NCI-H2029 (cell line): ENCODE measurements at places on chromosomes 7 and 10.
A peak's percentile ranks its signal among the peaks of the same experiment; 100 is the strongest.

DNA sequence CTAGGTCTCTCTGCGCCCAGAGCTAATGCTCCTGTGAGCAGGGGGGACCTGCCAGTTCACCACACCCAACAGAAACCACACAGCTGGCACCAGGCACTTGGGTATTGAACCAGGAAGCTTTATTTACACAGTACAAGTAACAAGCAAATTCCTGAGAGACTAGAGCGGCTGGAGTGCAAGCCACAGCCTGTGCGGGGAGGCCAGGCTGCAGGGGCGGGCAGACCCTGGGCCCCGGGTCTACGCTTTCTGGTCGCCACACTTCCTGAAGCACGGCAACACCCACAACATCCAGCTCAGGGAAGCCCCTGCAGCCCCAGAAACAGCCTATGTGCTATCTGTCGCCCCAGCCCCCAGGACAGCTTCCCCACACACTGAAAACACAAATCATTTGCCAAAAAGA lies 125.0 kb downstream of the FAM53B start:
- DNase-seq: no peak

DNA sequence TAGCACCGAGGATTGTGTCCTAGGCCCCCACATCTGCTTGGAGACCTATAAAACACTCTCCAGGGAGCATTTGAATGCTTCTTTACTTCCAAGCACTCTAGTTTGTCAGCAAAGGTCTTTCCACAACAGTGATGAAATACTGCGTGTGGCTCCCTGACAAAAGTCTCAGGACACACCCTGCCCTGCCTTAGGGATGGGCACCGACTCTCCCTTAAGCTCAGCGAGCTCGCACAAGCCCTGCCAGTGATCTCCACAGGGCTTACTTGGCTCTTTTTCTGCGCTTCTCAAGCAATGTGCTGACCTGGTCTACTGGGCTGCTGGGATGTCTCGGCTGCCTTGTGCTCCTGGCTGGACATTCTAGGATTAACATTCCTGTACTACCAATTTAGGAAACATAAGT lies 84.3 kb upstream of the MPP7 start:
- DNase-seq: no peak

- DNase-seq: no peak
These were observed 39.9 kb upstream of the SORCS3 start for GRCh38 chr10:104601166-104601565.

DNA sequence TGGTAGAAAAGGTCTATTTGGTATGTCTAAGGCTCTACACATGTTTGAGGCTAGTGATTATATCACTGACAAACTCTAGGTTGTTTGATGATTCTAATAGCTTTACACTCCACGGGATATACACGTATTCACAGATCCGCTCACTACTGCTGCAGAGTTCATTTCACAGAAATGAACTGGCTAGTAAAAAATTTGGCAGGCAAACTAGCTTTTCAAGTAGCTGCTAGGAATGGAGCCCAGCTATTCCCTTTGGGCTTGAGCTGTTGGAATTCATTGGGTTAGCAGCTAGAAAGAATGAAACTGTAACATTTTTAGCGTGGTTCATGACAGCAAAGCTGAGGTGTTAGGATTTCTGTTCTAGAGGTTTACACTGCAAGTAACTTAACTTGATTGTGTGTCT lies 37.6 kb downstream of the R3HCC1L start:
- DNase-seq: no peak

GRCh38 chr7:28296571-28297483 lies 115.5 kb upstream of the CREB5 start:
- DNase-seq: peak; percentile 22

DNA sequence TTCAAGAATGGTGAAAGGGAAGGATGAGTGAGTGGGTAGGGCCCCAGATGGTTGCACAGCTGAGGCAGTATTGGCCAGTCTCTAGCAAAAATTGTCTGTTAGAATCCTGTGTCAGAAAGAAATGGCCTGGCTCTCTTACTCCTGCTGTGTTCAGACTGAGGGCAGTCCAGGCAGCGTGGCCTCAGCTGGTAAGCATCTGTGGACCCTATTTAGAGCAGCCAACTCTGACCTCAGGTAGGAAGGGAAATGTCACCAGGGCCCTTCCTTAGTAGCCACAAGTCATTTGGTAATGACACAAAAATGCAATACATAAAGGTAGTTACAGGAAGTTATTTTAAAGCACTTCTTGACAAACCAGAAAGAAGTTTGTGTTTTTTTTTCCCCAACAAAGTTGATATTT lies 1194.7 kb downstream of the CNTNAP2 start:
- no peak for DNase-seq

DNA sequence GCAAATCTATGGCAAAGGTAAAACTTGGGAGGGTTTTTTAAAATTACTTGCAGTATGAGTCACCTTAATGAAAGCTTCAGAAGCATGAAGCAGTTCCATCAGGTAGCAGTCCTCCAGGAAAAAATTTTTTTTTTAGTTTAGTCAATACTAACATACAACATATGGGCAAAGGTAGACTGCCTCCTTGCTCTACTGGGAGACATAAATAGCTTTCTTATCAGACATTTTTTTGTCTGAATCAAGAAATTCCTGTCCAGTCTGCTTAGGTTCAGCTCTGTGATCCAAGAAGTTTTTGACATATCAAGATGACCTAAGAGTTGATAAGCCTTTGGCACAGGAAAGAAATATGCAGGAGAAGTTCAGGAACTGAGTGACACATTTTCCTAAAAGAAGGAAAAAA lies 171.5 kb upstream of the TCF7L2 start:
- DNase-seq: no peak

- DNase-seq: peak; percentile 16
These were observed 212.8 kb downstream of the ADARB2 start for GRCh38 chr10:1524540-1524939.

DNA sequence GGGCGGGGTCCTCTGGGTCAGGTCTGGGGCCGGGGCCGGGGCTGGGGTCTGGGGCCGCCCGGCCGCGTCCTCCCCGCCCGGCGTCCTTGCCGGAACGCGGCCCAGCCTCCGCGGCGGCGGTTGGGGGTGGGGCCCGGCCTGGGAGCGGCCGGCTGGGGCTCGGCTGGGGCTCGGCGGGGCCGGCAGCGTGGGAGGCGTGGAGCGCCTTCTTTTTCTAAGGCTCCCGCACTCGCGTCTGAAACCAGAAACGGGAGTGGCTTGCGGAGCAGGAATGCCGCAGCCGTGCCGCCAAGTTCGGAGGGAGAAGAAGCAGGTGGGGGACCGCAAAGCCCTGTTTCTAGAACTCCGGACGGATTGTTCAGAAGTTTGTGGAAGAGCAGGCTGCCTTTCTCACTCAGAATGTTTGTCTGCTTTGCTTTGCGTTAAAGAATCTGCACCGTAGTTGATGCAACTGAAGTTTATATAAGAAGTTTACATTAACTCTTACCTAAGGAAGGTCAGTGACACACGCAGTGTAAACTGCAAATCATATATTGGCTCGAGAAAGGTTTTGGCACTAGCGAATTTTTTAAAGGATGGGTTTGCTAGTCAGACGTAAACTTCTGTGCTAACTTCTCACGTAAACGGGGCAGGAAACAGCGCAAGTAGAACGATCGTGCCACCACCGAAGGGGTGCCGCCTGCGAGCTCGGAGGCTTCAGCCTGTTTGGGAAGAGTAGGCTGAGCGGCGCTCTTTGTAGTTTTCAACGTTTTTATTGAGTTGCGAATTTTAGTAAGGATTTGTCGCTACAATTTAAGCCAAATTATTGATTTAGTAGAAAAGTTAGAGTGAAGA lies 729 bp downstream of the DNAJB6 start:
- no peak for DNase-seq
